ENCODE measurements at places on chromosomes 11 and 22.

- no peak for DNase-seq
Observed at GRCh38 chr11:23903044-23903704, 593.7 kb upstream of the LUZP2 start.

GRCh38 chr11:96484361-96484760, 94.5 kb downstream of the JRKL start:
- no peak for DNase-seq

DNA sequence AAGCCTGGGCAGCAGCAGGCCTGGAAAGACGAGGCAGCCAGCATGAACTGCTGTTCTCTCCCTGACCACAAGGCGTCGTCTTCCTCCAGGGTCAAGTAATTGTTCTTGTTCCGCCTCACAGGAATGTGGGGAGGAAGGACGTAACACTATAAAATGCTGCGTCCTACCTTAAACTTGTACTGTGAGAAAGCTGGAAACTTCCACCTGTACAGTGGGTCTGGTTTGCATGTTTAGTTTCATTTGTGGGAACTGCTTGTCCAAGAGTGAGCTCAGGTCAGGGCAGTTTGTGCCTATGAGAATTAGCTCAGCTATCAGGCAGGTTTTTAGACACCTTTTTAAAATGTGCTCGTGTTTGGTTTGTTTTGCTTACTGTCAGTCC, 55.2 kb downstream of the PANX1 start:
- DNase-seq: no peak

DNA sequence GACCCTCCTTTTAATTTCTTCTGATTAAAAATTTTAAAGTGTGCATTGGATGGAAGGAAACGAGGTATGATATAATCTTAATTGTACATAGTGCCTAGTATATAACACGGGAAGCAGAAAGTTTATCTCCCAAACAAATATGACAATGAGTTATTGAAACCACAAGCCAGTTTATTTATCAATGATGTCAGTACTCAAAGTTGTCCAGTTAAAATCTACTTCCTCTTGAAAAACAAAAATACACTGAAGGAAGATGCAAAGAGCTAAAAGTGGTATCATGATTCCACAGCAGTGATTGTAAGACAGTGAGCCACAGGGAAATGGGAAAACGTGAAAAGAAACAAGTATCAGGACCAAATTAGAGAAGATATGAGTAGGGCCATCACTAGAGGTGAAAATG, 18.8 kb upstream of the OR5B21 start:
- no peak for DNase-seq

GRCh38 chr11:102415304-102415916, 37.2 kb downstream of the TMEM123 start:
- DNase-seq: no peak

GRCh38 chr11:1410366-1411291, 20.9 kb downstream of the BRSK2 start:
- no peak for DNase-seq

DNA sequence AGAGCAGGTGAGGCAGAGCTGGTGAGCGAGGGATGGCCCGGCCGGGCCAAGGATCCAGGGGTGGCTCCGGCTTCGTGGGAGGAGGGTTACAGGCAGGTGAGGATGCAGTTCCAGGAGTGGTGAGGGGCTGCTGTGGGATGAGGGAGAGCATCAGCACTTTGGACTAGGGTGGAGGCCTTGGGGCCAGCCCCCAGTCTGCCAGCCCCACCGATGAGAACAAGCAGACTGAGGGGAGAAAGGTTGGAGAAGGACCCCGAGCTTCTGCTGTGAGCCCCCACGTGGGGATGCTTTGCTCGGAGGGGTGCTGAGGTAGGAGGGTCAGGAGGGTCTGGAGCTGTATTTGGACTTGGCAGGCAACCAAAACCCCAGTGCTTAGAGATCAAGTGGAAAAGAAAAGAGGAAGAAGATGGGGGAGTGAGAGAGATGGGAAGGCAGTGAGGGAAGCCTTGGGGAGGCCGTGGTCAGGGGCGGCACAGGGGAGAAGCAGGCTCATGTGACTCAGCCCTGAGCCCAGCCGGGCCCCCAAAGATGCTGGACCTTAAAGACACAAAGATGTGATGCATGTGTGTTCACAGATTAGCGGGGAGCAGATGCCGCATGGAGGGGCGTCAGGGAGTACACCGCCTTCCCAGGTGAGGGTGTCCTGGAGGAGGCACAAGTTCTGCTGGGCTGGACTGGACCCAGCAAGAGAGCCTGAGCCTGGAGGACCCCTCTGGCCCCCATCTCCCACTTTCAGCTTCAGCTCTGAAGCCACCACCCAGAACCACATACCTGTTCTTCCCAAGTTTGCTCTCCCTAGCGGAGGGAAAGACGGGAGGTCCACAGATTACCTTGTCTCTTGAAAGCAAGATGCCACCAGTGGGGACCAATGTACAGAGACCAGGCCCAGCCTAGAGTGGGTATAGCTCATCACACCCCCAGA, 91.3 kb downstream of the CDKN1C start:
- no peak for DNase-seq

GRCh38 chr11:129328756-129329155, 46.9 kb upstream of the BARX2 start:
- no peak for DNase-seq

DNA sequence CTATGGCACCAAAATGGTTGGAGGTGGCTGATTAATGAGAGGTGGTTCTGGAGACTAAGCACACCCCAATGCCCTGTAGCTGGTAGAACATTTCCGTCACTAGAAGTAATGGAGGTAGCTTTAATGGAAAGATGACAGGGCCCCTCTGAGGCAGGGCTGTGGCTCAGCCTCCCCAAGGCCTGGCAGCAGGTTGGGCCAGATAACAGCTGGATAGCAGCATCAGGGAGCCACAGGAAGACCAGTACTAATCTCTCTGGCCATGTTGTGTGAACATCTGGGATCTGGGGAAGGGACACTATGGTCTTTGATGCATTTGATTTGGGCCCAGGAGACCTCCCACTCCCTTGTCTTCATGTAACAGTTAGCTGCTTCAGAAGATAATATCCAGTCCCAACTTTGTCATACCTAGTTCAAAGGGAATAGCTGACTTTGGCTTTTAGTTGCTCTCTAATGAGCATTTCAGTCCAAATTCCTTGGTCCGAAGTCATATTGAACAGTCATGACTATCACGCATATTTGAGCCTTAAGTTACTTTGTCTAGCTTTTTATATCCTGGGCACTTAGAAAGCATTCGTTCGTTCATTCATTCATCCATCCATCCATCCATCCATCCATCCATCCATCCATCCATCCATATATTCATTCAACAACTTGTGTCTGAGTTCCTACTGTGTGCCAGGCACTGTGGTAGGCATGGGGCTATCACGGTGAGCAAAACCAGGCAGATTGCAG, 53.0 kb upstream of the LMO2 start:
- DNase-seq: no peak

DNA sequence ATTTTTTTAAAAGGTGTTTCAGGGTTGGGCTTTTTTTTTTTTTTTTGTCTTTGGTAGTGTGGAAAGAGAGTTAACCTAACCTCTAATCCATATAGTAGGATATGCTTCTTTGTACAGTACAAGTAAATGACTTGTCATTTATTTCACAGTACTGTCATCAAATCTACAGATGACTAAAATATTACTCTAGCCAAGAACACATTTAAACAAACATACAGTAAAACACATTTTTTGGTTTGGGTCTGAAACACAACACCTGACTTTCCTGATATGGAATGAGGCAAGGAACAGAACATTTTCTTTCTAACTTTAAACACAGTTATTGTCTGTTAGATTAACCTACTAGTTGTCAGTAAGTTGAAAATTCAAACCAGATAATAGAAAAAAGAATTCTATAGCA, 68.1 kb downstream of the IMMP1L start:
- no peak for DNase-seq

- DNase-seq: no peak
Observed at GRCh38 chr11:134532131-134532920, 120.3 kb upstream of the B3GAT1 start.

DNA sequence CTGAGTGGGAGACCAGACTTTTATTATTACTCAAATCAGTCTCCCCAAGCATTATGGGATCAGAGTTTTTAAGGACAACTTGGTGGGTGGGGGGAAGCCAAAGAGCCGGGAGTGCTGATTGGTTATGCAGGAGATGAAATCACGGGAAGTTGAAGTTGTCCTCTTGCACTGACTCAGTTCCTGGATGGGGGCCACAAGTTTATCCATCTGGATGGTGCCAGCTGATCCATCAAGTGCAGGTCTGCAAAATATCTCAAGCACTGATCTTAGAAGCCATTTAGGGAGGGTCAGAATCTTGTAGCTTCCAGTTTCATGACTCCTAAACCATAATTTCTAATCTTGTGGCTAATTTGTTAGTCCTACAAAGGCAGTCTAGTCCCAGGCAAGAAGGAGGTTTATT, 53.5 kb upstream of the LMO1 start:
- DNase-seq: no peak

GRCh38 chr11:77374108-77374507, 72.6 kb upstream of the GDPD4 start:
- DNase-seq: no peak

GRCh38 chr11:31050061-31050765, 319.3 kb downstream of the DCDC1 start:
- DNase-seq: no peak

DNA sequence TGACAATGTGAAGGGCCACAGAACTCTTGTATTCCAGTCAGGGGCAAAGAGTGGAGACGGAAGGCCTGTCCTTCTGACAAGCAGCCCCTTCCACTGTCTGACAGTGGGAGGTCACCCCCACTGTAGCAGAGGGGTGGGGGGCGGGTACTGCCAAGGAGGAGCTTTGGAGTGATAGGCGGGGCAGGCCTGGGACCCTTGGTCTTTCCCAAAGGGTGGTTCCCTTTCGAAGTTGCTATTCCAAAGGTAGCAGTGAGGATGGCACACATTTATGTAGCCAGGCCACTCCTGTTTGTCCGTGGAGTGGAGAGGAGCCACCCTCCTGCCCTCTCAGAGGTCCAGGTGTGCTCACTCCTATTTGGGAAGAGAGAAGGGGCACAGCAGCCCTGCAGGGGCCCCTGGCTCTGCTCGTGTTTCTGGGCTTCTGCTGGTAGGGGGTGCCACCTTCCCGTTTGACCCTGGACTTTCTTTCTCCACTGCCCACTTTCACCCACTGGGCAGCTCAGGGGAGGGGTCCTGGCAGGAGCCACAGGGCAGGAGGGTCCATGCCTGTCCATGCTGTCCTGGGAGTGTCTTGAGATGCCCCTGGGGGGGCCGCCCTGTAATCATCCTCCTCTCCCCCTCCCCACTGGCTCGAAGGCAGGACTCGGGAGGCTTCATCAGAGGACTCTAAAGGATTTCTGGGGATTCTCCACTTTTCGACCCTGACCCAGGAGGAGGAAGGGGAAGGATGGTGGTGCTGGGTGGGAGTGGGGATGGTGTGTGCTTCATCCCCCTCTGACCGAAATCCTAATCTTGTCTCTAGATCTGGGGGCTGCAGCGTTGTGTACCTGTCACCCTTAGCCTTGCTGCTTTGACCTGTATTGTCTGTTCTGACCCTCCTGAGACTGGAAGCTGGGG, 994 bp downstream of the TAGLN start:
- DNase-seq: no peak

GRCh38 chr11:35139722-35140282, 831 bp downstream of the CD44 start:
- no peak for DNase-seq

- DNase-seq: no peak
Observed at GRCh38 chr11:120027546-120028180, 110.2 kb downstream of the TRIM29 start.

GRCh38 chr22:22955276-22955798, 67.7 kb downstream of the IGLL5 start:
- no peak for DNase-seq

DNA sequence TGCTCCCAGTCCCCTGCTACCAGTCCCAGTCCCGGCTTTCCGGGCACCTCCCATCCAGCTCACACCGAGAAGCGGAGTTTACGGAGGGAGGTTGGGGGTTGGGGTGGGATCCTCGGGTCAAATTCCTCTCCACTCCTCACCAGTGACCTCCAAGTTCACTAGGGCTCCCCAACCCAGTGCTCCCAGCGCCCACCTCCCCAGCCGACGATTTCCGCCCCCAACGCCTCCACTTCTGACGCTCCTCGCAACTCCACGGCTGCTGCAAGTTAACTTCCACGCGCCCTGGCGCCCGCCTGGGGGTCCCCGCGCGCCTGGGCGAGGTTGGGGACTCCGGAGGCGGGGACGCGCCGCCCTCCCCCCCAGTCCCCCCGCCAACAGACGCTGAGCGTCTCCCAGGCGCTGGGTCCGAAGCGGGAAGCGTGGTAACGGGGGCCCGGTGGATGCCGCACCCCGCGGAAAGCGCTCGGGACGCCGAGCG, 526 bp downstream of the TPST2 start:
- DNase-seq: peak; percentile 21

GRCh38 chr11:118108513-118108912, 21.8 kb upstream of the SMIM35 start:
- DNase-seq: no peak

- DNase-seq: no peak
Observed at GRCh38 chr11:122720107-122720881, 64.8 kb downstream of the UBASH3B start.

GRCh38 chr11:35548925-35549561, 23.6 kb upstream of the PAMR1 start:
- DNase-seq: no peak

DNA sequence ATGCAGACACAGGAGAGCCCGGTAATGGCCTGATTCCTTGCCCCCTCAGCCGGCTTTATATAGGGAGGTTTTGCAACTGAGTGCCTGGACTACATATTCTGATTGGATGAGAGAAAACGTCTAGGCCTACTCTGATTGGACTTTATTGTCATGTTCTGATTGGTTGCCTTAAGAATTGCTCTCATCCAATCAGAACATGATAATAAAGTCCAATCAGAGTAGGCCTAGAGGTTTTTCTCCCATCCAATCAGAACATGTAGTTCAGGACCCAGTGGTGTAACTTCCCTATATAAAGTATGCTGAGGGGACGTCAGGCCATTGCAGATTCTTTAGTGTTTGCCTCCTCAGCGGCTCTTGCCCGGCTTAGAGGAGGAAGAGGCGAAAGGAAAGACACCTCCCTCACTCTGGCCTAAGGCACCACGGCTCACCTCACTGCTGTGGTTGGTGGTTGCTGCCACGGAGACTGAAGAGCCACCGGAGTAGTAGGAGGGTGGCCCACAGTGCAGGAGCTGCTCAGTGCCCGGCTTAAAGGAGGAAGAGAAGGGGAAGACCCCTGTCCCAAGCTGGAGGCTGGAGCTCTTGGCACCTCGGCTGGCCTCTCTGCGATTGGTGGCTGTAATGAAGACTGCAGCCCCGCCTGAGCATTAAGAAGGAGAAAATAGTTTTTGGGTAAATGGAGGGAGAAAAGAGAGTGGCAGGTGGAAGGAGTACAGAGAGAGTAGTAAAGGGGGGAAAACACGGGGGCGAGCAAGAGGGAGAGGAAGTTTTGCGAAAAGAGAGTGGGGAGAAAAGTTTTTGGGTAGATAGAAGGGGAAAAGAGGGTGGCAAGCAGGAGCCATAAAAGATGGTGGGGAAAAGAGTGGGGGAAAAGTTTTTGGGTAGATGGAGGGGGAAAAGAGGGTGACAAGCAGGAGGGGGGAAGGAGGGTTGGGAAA, 116.7 kb upstream of the SERPIND1 start:
- no peak for DNase-seq

GRCh38 chr11:61194169-61194671, 9.1 kb upstream of the PGA3 start:
- no peak for DNase-seq

GRCh38 chr11:9265211-9266131, at the start of gene DENND5A:
Gene DENND5A (minus strand): TSS chr11:9265350. CDS start chr11:9265069, 281 bp downstream.
- DNase-seq: peak; percentile 49

GRCh38 chr11:83063073-83063754, 8.5 kb downstream of the RAB30 start:
- DNase-seq: peak; percentile 55
